ENCODE measurements at places on chromosomes 4 and X.
A peak's percentile ranks its signal among the peaks of the same experiment; 100 is the strongest.

- no peak for DNase-seq
Measured at GRCh38 chr4:12697970-12698369, 786.2 kb downstream of the RAB28 start.

DNA sequence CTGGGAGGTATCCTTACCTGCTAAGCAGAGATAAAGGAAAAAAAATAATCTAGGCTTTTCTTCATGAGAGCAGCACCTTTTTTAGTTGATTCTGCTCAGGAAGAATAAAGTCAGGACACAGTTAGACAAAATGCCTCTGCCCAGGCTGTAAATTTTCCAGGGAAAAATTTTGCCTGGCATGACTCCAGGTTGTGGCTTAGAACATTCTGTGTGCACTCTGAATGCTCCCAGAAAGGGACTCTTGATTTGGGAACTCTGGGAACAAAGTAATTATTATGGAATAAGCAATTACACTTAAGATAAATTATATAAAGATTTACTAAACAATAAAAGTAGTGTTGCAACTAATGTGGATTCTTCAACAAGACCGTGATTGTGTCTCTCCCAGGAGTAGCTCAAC, 826.2 kb upstream of the TENM3 start:
- no peak for DNase-seq

GRCh38 chr4:27819246-27819645, 958.6 kb downstream of the STIM2 start:
- DNase-seq = no peak

DNA sequence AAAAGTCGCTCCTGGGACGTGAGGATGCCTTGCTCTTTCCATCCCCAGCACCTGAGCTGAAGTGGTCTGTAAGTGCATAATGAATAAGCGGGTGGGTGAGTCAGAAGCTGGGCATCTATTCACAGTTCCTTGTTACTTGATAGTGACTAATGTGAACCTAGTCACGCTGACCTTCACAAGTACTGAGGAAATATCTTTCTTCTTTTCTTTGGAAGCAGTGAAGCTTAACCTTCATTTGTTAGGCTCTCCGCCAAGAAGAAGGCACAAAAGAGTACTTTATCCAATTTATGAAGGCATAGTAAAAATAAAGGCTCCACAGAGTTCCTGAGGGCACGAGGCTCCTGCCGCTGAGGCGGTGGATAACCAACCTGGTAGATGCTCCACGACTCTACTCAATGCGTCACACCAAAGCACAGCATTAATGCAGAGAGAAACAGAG, 475.7 kb upstream of the SLIT2 start:
- peak; percentile 10 for DNase-seq

- DNase-seq = no peak
Measured at GRCh38 chrX:15816438-15816809, 26.1 kb downstream of the ZRSR2 start.

DNA sequence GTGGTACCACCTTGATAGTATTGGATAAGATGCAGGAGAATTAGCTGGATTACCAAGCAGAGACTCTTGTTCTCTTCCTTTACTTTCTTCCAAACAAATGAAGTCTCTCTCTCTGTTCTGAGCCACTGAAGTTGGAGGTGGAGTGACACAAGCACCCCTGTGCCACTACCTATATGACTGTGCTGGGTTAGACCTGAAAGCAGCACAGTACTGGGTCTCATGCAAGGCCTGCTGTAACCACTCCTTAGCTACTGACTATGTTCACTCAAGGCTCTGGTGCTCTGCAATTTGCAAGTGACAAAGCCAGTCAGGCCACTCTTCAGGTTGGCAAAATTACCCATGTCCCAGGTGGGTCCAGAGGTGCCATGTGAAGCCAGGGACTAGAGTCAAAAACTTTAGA, 389.6 kb upstream of the MAOA start:
- DNase-seq = no peak

- peak; percentile 48 for DNase-seq
Measured at GRCh38 chrX:40168480-40169011, 70.8 kb upstream of the BCOR start.

GRCh38 chr4:107379054-107379869, 340.8 kb downstream of the PAPSS1 start:
- DNase-seq = no peak

DNA sequence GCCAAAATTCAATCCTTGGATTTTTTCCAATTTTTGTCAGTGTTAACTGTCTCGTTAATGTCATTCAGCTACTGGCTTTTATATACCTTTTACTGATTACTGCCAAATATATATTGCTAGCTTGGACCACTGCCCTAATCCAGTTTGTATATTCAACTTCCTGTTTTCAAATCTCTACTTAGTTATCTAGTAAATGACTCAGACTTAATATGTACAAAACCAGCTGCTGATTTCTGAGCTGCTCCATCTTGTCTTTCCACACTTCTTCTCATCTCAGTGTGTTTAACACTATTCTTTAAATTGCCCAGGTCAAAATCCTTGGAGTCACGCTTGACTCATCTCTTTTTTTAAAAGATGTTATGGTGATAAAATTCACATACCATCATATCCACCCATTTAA, 1196.7 kb downstream of the RAPGEF2 start:
- no peak for DNase-seq

DNA sequence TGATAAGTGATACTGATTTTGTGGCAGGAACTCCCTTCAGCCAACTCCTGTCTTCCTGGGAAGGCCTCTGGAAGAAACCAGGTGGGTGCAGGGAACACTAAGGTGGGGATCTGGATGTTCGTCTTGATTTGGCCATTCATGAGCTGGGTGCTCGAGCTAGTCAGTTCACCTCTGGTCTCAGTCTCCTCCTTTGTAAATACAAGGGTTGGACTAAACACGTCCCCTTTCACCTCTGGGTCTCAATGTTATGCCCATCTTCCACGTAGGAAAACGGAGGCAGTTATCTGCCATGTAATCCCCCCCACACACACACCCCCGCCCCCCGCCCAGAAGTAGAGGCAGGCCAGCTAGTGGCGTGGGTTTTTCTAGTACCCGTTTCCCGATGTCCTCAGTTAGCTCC, 4.1 kb upstream of the RS1 start:
- DNase-seq = no peak

DNA sequence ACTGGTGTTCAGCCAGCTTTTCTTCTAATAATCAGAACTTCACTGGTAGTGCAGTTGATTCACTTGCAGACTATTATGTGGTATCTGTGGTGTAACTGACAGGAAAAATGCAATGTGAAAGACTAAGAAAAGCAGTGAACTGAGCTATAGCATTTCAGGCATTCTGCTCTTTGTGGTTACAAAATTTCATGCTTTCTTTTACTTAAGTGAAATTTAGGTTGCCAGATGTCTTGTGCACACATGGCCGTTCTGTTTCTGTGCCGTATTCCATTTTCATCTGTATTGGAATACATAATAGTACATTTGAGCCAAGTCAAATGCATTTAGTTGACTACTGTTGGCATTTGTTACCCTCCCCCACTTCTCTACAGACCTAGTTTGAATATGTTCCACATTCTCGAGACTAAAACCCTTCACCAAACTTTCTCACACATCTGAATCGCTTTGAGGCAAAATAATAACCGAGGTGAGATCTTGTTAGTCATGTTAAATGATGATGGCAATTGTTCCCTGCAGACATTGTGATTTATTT, 8.2 kb downstream of the RTL3 start:
- DNase-seq = no peak

GRCh38 chr4:120921456-120922380, 808 bp downstream of the PRDM5 start:
- peak; percentile 65 for DNase-seq

- no peak for DNase-seq
Measured at GRCh38 chr4:1218634-1219565, 30.0 kb downstream of the CTBP1 start.

- no peak for DNase-seq
Measured at GRCh38 chr4:161160718-161161117, 1003.1 kb downstream of the FSTL5 start.

- no peak for DNase-seq
Measured at GRCh38 chrX:95056901-95057300, 1382.9 kb downstream of the FAM133A start.

DNA sequence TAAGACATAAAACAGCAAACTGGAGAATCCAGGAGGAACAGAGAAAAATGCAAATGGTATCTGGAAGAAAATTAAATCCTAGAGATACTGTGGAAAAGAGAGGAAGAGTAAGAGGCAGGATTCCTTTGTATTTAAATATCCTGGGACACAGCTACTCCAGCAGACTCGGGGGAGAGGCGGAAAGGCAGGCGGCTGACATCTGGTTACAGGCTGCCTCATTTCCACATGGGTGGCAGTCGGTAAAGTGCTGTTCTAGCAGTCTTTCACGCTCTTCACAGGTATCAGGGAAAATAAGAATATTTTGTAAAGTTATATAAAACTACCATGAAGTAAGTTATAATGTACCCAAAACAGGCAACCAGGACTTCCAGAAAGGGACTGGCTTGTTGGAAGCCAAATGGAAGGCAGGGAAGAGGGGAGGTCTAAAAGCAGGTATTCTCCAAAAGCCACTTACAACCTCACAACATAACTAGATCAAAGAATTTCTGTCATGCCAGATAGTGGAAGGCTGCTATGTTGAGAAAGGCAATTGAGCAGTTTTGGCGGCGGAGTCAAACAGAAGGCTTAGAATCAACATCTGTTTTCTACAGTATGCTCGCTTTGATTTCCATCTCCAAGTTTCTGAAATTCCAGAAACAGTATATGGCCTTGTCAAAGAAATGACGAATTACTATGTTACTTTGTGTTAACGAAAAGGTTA, 1.3 kb upstream of the TIGD2 start:
- DNase-seq = no peak

DNA sequence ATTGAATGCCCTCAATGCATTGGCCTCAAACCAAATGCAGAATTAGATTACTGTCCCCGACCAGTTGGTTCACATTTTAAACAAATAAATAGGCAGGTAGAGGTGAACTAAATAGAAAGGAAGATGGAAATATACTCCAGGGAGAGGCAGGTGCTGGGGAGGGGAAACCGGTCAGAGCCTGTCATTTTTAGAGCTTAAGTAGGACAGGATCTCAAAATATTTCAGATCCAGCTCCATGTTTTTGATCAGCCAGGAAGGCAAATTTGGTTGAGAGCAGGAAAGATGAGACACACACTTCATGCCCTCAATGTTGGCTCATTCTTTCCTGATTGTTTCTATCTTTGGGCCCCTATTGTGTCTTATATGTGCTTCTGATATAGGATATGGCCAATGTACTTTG, 206.7 kb downstream of the SHROOM3 start:
- DNase-seq = no peak

GRCh38 chr4:7161721-7162214, 30.6 kb upstream of the SORCS2 start:
- DNase-seq = no peak
